Bronchial epithelial cell (primary cell): ENCODE measurements at places on chromosomes 1 and 21. TPM values are rescaled to one million over a fixed set of nuclear protein-coding genes. Genes with fewer than 3 reads are reported as not detected.

DNA sequence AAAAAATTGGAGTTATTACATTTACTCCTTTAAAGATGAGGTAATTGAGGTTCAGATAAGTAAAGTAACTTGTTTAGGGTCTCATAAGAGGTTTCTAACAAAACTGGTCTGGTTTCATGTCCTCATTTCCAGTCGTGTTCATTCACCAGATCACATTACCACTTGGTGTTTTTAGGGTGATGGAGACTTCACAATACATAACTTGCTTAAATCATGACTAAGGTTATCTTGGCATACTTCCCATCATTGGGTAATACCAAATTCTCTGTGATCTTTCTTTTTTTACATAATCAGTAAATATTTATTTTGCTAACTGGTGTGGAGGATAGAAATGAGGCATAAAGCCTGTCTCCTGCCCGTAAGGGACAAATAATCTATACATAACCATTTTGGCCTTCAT, 31.6 kb upstream of the RPTN start:
- DNase-seq: peak; percentile 98

GRCh38 chr1:156052862-156053767, 483 bp downstream of the UBQLN4 start:
- DNase-seq: peak; percentile 69

DNA sequence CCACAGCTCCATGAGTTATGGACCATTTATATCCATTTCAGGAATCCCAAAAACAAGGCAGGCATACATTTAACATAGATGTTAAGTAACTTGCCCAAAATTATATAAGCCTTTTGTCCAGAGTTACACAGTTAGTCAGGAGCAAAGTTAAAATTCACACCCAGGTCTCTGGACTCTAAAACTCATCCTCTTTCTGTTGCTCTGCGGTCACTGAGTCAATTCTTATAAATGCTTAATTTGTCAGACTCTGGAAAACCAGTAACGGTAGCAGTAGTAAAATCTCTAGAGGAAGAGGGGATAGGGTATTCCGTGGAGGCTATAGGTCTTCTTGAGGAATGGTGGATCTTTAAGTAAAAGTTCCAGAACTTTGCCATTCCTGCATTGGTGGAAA, 223.6 kb upstream of the JUN start:
- DNase-seq: no peak

DNA sequence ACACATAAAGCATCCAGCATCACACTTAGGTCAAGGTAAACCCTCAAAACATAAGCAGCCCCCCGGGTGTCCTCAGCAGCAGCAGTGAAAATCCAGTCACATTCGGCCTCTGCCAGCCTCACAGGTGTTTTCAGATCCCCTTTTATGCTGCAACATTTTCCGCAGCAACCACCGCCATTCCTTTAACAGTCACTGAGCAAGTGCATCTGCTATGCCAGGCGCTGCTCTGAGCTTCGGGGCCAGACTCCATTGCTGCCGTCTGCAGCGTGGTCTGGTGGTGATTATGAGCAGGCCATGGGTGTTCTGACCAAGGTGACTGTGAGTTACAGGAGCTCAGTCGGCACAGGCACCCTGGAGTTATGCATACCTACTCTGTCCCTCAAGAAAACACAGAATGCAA, 4.5 kb downstream of the URB1 start:
- no peak for DNase-seq

GRCh38 chr1:92502247-92502646, 15.5 kb upstream of the GFI1 start:
- no peak for DNase-seq

- peak; percentile 77 for DNase-seq
These were observed 230.1 kb upstream of the MAP1LC3C start for GRCh38 chr1:242228991-242229390.

DNA sequence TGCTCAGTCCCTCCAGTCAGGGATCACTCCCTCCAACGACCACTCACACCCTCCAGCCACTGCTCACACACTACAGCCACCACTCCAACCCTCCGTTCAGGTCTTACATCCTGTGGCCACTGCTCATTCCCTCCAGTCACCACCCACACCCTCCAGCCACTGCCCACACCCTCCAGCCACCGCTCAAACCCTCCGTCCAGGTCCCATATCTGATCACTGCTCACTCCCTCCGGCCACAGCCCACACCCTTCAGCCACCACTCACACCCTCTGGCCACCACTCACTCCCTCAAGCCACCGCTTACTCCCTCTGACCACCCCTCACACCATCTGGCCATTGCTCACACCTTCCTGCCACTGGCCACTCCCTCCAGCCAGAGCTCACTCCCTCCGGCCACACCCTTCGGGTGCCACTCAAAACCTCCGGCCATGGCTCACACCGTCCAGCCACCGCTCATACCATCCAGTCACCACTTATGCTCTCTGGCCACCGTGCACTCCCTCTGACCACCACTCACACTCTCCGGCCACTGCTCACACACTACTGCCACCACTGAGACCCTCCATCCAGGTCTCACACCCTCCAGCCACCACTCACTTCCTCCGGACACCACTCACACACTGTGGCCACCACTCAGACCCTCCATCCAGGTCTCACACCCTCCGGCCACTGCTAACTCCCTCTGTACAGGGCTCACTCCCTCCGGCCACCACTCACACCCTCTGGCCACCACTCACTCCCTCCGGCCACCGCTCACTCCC, 4.7 kb upstream of the TFF1 start:
- no peak for DNase-seq

DNA sequence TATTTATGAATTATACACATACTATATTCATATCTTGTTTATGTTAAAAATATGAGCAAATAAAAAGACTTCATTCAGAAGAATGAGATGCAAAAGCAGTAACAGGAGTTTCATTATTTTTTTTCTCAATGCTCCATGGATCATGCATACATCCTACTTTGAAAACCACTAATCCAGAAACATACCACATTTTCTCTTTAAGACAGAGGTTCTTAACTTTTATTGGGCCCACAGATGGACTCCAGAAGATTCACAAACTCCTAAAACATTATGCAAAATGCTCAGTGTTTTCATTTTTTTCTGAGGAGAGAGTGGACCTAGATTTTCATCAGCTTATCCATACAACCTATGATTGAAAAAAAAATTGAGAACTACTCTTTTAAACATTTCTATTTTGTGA, 227.8 kb downstream of the DNM3 start:
- no peak for DNase-seq

DNA sequence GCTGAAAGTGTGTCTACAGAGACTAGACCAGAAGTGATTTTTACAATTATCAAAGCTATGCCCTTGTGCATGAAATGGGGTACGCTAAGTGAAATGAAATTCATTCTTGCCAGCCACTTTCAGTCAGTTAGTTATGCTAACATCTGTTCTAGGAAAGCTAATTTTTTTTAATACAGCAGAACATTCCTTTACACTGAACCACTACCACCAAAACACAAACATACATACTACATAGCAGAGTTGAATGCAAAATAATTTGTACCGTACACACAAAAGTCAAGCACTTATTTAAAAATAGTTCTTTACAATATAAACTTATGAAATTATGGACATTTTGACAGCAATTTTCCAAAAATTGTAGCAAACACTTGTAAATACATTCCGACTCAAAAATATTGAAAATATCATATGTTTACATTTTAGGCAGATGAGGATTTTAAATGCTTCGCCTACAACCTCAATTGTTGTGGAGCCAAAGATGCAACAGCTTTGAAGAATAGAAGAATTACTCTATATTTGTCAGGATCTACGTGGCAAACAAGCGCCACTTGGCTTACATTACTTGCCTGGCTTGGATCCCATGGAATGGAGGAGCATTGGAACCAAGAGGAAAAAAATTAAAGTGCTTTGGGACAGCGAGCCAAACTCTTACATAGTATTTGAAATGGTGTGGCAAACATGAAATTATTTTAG, 30.6 kb downstream of the WLS start:
- DNase-seq: no peak

GRCh38 chr1:212488436-212489283, 55.9 kb downstream of the NENF start:
- peak; percentile 98 for DNase-seq

- peak; percentile 43 for DNase-seq
These were observed 135.4 kb upstream of the BACE2 start for GRCh38 chr21:41032541-41032940.

DNA sequence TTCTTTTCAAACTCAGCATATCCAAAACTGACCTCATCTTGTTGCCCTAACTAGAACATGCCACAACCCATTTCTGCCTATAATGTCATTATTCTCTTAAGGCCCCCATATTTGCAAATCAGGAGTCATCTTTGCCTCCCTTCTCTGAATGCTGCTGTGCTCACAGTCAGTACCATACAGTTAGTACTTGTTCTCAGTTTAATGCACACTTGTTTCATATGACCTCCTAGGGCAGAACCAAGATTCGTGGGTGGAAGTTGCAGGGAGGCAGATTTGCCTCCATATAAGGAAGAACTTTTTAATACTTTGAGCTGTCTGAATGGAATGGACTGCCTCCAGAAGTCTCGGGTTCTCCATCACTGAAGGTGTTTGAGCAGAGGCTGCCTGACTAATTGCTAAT, 9.2 kb downstream of the CAP1 start:
- DNase-seq: peak; percentile 62

GRCh38 chr1:231855361-231855760, 228.8 kb downstream of the DISC1 start:
- DNase-seq: no peak

GRCh38 chr1:89407360-89407759, 43.5 kb downstream of the GBP6 start:
- no peak for DNase-seq

DNA sequence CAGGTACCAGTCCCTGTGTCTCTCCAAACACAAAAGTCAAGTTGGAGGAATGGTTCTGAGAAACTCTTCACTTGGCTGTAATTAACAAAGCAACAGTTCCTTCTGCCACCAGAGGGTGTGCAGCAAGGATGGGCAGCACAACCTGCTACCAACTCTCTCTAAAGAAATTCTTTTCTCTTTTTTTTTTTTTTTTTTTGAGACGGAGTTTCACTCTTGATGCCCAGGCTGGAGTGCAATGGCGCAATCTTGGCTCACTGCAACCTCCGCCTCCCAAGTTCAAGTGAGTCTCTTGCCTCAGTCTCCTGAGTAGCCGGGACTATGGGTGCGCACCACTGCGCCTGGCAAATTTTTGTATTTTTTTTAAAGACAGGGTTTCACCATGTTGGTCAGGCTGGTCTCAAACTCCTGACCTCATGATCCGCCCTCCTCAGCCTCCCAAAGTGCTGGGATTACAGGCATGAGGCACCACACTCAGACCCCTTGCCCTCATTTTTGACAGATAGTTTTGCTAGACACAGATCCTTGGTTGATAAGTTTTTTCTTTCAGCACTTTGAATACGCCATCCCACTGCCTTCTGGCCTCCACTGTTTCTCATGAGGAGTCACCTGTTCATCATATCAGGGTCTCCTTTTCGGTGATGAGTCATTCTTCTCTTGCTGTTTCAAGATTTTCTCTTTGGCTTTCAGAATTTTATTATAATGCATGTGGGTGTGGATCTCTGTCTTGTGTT, 12.1 kb upstream of the DEGS1 start:
- DNase-seq: peak; percentile 46

DNA sequence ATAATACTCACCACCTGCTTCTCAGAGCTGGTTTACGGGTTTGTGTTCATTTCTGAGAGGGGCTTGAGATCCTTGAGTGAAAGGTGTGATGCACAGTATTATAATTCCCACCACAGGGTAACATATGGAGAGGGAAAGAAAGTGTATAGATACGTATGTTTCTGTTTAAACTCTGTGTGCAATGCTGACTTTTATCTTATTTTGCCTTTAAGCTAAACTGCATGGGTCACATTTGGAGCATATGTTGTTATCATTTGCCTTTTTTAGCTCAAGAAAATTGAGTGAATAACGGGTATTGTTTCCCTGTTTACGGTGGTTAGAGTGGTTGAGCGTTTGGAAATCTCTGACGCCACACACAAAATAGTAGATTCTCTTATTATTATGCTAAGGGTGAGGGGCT, 191.1 kb upstream of the NFIA start:
- DNase-seq: no peak

GRCh38 chr1:232635778-232636356, 5.9 kb upstream of the SIPA1L2 start:
- DNase-seq: peak; percentile 65

- no peak for DNase-seq
These were observed 47.5 kb upstream of the PLA2G2C start for GRCh38 chr1:20233866-20234265.

DNA sequence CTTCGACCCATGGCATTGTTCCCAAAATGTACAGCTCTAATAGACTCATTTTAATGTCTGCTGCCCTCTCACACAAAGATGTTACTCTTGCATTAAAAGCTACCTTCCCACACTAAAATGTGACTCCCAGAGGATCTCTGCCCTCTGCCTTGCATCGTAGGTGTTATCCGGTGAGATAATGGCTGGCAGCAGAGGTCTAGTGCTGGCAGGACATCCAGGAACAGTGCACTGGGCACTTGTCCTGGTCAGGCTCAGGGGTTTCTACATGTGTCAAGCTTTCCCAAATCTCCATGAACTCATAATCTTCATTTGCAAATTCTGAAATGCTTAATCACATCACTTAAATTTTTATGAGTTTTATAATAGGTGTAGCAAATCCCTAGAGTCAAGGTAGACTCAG, 310.6 kb downstream of the LRRIQ3 start:
- DNase-seq: no peak

DNA sequence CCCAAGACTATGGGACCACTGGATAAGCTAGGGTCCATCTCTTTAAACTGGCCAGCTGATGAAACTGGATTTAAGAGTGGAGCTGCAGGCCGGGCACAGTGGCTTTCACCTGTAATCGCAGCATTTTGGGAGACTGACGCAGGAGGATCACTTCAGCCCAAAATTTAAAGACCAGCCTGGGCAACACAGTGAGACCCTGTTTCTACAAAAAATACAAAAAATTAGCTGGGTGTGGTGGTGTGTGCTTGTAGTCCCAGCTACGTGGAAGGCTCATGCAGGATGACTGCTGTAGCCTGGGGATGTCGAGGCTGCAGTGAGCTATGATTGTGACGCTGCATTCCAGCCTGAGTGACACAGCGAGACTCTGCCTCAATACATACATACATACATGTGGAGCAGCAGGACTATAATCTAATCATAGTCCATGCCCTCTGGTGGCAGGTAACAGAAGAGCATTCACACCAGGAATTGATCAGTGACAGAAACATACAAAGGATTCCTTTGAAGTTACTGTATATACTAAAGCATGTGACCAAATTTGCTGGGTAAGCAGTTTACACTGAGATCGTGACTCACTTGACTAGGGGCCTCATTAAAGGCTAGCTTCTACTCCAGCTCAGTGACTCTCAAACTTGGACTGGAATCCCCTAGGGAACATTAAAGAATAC, 101.5 kb upstream of the SLFNL1 start:
- DNase-seq: peak; percentile 89

The HSD11B1 gene
- 4.1 and 10.5 TPM in 2 replicates for total RNA-seq

The VANGL2 gene
- 1.6 and 2.3 TPM in 2 replicates for total RNA-seq

The SMCP gene
- not detected in 2 replicates for total RNA-seq

The UMODL1 gene
- total RNA-seq: not detected in 2 replicates

The PDZK1IP1 gene
- total RNA-seq: 0.26 and 1.9 TPM in 2 replicates

The JAM2 gene
- under 0.01 TPM in 1 of 2 replicates, not detected in the other for total RNA-seq

The OPTC gene
- not detected in 2 replicates for total RNA-seq

The AMIGO1 gene
- total RNA-seq: 0.13 and 0.26 TPM in 2 replicates

The BCL10 gene
- 31.3 and 46.1 TPM in 2 replicates for total RNA-seq

The METTL13 gene
- 28.3 and 30.8 TPM in 2 replicates for total RNA-seq

The CNKSR1 gene
- 11.8 and 15.8 TPM in 2 replicates for total RNA-seq

The TFF2 gene
- total RNA-seq: not detected in 2 replicates

The PYGO2 gene
- 7.4 and 20.0 TPM in 2 replicates for total RNA-seq

The DYRK3 gene
- total RNA-seq: 51.0 and 58.2 TPM in 2 replicates

The PTPRU gene
- 40.8 and 53.2 TPM in 2 replicates for total RNA-seq
